CD8-positive, alpha-beta memory T cell (primary cell): ENCODE measurements at places on chromosomes 4 and X. TPM values are rescaled to one million over a fixed set of nuclear protein-coding genes. Genes with fewer than 3 reads are reported as not detected.

GRCh38 chr4:5784021-5784420 is 73.0 kb downstream of the EVC start:
- no peak for DNase-seq

RTL9 gene
- total RNA-seq: not detected

DNA sequence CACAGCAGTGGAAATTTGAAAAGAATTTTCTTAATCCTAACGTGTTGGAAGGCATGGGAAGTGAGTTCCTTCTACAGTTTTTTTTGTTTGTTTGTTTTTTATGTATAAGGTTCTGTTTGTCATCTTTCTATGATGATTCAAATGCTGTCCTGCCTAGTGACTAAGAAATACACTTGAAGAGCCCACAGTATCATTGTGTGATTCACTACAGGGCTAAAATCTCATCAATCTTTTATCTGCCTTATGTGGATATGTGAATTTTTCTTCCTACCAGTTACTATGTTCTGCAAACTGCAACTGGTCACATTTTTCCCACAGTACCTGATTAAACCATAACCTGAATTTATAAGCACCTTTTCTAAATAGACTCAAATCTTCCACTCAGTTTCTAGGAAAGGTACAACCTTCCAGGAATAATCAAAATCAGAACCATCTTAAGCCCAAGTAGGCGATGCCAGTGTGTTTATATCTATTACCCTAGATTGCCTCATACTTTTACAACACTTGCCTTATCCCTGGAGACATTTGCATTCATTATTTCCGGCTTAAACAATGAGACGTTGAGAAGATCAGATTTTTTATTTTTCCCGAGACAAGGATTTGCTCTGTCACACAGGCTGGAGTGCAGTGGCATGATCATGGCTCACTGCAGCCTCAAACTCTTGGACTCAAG is 214.6 kb upstream of the GALNT7 start:
- no peak for DNase-seq

DNA sequence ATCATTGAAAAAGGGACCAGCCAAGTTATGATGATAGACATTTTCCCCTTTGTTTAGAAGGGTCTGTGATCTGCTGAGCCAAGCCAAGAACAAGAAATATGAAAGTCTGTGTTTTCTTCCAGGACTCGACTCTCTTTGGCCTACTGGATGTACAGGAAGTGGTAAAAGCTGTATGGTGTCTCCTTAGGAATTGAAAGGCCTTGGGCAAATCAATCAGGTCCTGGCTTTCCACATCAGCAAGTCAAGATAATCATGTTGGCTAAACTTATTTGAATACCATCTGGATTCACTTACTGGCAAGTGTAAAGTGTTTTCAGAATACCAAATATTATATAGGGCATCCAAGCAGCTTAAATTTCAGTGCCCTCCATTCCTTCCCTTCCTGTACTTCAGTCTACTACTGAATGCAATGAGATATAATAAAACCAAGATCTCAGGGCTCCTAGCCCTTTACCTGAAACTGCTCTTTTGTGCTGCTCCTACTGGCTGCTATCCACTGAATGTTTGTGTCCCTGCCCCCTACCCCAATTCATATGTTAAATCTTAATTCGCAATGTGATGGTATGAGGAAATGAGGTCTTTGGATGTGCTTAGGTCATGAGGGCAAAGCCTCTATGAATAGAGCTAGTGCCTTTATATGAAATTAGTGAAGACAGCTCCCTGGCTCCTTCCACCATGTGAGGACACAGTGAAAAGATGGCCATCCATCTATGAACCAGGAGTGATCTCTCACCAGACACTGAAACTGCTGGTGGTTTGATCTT is 578.0 kb downstream of the SPRY1 start:
- no peak for DNase-seq

XKRX gene
- not detected for total RNA-seq

GRCh38 chr4:103204111-103204510 is 6.0 kb upstream of the CENPE start:
- DNase-seq: no peak

DNA sequence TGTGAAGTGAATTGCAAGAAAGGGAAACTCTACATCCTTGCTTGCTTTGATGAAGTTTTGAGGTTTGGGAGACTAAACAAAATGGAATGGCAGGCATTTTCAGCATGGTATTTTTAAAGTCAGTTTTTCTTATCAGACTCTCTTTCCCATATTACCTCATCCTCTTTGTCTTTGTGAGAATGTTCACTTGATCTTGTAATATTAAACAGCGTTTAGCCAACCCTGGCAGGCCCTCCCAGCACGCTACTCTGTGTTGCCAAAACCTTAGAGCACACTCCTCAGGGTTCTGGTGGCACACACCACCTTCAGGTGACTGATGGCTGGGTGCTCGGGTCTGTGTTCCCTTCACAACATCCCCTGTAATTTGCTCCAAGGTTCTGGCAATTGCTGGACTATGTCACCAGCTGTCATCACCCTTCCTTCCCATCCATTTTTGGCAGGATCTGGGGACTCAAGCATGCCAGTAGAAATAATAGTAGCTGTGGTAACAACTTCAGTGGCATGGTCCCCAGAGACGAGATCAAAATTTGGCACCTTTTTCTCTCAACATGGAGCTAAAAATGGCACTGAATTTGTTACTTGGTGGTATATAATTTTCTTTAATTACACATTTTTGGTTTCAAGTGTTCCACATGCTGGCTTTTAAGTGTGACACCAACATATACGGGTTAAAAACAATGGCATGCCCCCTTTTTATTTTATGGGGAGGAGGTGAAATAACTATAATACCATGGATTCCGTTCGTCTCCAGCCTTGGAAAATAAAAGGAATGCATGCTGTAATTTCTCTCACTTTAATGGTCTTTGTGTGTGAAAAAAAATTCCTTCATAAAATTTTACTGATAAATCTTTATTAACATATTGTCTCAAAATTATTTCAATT is 273.1 kb downstream of the DCTD start:
- DNase-seq: no peak

KLKB1 gene
- total RNA-seq: 0.20 TPM

PDGFRA gene
- not detected for total RNA-seq

DNA sequence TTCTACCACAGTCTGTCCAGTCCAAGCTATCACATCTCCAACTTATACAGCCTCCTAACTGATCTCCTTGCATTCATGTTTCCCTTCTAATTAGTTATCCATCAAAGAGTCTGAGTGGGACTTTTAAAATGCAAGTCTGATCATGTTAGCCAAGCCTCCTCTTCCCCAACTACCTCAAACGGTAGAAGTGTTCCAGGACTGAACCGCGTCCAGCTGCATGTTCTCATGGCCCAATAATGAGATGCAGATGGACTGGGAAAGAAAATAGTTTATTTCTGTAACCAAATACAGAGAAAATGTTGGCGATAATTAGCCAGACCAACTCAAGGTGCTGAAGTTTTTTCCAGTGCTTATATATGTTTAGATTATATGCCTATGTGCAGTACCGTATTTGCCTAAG is 46.6 kb upstream of the PPP1R2C start:
- DNase-seq: no peak

TEX13D gene
- total RNA-seq: 0.29 TPM

ANKRD50 gene
- total RNA-seq: 0.20 TPM

DNA sequence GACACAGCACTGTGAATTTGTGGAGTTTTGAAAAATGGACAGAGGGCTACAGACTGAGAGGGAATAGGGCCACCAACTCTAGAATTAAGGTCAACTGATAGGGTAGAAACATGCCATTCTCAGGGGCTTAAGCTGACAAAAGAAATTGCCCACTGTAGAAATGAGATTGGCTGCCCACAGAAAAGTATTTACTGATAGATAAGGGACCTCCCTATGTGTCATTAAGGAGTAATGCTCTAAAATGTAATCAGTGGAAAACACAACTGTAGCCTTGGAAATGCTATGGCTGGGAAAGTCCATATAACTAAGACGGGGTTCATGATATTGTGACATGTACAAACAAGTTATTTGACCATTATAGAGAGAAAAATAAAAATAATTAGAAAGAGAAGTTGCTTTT is 4.6 kb downstream of the RTL9 start:
- no peak for DNase-seq

GRCh38 chr4:155468282-155468681 is 91.5 kb upstream of the MAP9 start:
- no peak for DNase-seq

CSTF2 gene
- total RNA-seq: 59.5 TPM

DNA sequence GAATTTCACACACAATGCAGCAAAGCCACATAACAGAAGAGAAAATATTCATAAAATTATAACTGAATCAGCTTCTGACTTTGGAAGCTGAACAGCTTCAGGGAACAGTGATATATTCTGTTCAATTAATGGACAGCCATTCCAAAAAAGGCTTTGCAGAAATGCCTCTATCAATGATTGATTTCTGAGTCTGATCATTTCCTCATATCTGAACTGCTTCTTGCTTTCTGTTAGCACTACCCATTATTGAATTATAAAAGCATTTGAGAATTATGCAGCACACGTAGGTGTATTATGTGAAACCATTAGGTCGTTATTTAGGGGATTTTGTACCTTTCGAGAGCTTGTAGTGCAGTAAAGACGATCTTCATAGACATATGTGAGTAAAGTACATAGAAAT is 159.6 kb downstream of the STIM2 start:
- DNase-seq: no peak

GRCh38 chr4:7983296-7983695 is 43.6 kb upstream of the AFAP1 start:
- no peak for DNase-seq
